SK-N-DZ (cell line): ENCODE measurements at places on chromosomes 1 and 21.

DNA sequence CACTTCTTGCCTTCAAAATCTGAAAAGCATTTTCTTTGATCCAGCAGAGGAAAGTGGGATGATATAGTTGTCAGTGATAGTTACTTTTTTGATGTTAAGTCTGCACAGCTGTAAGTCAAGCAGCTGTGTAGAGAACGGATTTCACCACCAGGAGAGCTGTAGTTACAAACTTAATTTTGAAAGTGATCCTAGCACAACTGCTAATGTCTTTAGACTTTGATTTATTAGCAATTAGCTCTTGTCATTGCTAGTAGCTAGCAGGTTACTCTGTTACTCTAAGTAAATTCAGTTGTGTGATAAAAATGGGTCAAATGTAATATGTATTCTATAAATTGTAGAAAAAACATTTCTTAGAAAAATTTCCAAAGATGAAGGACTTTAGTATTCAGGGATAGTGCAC is 46.0 kb downstream of the ALG6 start:
- no peak for DNase-seq

- DNase-seq, result no peak
Observed at GRCh38 chr1:8077120-8077573, 51.0 kb upstream of the ERRFI1 start.

- no peak for DNase-seq
Observed at GRCh38 chr1:229344937-229345684, 2.3 kb upstream of the CCSAP start.

DNA sequence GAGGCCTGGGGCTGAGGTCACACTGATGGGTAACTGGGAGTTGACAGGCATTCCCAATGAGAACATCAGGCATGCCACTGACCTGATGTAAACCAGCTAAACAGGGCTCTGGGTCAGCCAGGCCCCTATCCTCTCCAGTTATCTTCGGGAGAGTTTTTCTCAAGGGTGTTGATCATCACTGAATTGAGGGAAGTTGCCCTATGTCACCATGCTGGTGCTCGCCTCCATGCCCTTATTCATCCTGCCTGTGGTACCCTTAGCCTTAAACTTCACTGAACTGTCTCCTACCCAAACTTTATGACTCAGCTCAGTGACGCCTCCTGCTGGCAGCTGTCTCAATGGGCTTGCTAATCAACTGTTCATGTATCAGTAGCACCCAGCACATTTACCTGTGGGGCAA is 80.7 kb upstream of the TNR start:
- DNase-seq, result no peak

- no peak for DNase-seq
Observed at GRCh38 chr21:15430577-15430976, 299.2 kb upstream of the USP25 start.

DNA sequence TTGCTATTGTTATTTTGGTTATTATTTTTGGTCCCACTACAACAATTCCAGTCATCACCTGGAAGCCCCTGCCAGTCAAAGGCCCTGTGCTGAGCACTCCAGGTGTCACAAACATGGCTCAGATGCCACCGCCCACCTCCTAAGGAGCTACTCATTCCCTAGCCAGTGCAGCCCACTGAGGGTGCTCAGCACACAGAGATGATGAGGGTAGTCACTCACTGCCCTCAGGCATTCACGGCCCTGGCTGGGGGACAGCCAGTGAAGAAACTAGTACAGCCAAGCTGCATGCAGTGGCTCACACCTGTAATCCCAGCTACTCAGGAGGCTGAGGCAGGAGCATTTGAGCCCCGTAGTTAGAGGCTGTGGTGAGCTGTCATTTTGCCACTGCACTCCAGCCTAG is 42.3 kb downstream of the NIPAL3 start:
- DNase-seq, result no peak

GRCh38 chr1:165857046-165857801 is 29.8 kb downstream of the UCK2 start:
- DNase-seq, result peak; percentile 35

DNA sequence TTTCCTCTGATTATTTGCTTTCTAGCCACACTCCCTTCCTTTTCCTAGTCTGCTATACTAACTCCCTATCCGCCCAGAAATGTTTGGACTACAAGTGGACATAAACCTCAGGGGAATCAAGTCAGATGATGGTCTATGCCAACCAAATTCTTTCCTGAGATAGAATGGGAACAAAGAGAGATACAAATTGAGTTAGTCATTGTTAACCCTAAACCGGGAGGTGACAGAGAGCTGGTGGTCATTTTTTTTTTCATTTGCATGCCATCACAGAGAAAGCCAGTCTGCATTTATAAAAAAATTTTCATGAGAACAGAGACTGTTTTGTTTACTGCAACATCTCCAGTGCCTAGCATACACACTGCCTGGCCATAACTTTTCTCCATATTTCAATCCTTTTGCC is 35.0 kb downstream of the MYSM1 start:
- DNase-seq, result no peak

DNA sequence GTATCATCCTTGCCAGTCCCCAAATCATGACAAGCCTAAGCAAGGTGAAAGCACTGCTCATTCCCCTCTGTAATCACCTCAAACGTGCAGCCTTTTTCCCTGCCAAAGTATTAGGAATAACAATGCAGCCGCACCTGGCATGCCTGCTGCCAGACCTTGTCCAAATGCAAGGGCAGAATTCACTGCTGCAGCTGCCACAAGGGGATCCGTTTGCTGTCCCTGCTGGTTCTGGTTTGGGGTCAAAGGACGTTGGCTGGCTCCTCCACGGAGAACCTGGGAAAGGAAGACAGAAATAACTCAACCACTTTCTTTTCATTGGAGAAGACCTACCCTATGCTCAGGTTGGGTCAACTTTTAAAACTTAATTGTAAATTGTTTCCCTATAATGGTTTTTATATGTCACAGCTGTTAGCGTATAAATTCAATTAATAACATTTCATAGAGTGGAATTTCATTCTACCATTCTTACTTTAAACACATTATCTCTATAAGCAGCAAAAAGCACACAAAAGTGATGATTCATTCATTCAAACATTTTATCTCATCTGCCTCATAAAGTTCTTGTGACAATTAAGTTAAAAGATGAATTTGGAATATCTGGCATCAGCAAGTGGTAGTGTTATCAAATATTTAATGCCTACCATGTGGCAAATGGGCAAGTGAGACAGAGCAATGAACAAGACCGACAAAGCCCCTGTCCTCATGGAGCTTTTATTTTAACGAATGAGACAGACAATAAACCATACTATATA is 59.8 kb upstream of the SDC3 start:
- DNase-seq, result no peak

- DNase-seq, result no peak
Observed at GRCh38 chr1:115927971-115928370, 48.3 kb upstream of the SLC22A15 start.

DNA sequence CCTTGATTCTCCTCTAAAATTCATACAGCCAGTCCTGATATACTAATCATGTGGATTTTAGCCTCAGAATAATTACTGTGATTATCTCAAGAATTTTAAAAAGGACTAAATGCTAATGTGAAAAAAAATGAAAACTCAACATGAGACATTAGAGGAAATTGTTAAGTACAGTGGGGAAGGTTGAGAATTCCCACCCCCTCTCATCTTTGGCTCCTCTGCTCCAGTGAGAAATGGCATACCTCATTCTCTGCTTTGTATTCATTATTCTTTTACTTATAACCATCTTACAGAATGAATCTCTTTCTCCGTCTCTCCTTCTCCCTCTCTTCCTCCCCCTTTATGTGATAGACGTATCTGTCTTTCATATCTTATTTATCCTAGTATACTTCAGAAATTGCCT is 70.9 kb downstream of the DIRAS3 start:
- DNase-seq, result no peak

GRCh38 chr1:10677491-10678391 is 118.7 kb downstream of the CASZ1 start:
- no peak for DNase-seq

DNA sequence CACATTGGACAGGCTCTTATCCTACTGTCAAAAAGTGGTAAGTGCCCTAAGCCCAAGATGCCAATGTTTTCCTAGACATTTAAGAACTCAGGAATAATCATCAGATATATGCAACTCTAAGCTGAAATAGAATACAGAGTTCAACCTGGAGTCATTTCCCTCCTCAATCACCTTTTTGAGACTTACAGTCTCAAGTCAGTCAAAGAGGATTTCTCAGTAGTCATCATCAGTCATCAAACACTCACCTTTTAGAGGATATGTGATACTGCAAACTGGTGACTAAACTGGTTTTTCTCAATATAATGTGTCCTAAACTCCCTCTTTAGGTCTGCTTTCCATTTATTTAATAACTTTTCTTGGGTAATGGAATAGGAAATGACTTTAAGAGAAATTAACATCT is 145.3 kb upstream of the ADAMTS5 start:
- no peak for DNase-seq

GRCh38 chr21:43911935-43912487 is 47.0 kb downstream of the AGPAT3 start:
- DNase-seq, result no peak
